ENCODE measurements at places on chromosomes 1 and 21.
A peak's percentile ranks its signal among the peaks of the same experiment; 100 is the strongest.

GRCh38 chr1:192476802-192477298, 98.7 kb upstream of the RGS1 start:
- DNase-seq: peak; percentile 68

- no peak for DNase-seq
Measured at GRCh38 chr1:192986110-192986747, 72.9 kb downstream of the UCHL5 start.

GRCh38 chr1:232333419-232333767, 296.5 kb downstream of the SIPA1L2 start:
- DNase-seq: no peak

DNA sequence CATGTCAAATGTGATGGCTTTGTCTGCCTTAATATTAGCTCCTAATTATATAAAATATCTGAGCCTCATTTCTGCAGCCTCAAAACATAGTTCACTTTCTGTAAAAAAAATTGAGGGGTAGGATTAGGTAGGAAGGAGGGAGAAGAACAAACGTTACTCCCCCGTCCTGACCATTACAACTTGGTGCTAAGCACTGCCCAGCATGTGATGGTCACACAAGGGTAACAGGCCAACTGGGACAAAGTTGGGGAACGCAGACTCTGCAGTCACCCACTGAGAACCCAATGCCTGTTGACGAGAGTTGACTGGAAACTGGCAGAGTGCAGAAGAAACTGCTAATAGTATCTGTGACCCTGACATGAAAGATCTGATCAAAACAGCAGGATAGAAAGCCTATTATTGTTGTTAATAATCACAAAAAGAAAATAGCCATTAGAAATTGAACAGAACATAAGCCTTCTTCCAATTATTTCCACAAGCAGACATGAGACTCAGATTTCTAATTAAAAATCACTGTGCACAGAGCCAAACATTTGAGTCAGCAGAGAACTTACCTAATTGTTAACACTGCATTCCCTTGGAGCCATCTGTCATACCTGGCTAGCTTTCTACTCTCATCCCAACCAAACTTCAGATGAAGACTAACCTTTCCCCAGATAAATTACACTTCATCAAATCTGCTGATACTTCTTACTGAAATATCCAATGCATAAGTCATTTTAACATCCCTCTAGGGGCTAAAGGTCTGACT, 5.5 kb downstream of the SORT1 start:
- DNase-seq: no peak

- no peak for DNase-seq
Measured at GRCh38 chr1:226640321-226641136, 92.0 kb downstream of the STUM start.

DNA sequence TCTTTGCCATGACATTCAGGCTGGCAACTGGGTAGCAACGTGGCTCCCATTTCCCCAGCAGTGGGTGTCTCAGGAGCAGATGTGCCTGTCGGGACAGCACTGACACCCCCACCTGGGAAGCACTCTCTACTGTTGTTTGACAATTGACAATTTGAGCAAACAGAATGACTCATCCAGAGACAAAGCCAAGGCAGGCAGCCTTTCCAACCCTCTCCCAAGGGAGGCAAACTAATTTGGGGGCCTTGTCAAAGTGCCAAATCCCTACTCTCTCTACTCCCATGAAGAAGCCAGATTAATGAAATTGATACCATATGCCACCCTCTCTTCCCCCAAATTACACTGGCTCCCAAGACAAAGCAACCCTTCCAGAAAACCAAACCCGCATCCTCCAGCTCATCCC, 65.6 kb downstream of the GRIK3 start:
- DNase-seq: no peak

GRCh38 chr1:169594391-169594790, 8.1 kb upstream of the F5 start:
- no peak for DNase-seq

DNA sequence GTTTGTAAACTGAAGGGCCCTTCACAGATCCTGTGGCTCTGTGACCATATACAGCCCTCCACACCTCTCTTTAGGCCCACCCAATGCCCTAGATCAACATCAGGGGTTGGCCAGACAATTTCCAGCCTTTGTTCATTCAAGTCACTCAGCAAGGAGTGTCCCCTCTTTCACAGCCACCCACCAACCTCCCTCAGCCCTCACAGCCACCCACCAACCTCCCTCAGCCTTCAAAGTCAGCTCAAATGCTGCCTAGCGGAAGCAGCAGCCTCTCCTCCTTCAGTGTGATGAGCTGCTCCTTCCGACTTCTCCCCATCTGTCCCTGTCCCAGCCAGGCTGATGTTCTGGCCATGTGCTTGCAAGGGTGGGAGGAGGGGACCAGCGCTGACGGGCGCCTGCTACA, 71.4 kb downstream of the DMRTB1 start:
- DNase-seq: no peak

- DNase-seq: peak; percentile 33
Measured at GRCh38 chr1:155834296-155834926, 22.6 kb downstream of the GON4L start.

DNA sequence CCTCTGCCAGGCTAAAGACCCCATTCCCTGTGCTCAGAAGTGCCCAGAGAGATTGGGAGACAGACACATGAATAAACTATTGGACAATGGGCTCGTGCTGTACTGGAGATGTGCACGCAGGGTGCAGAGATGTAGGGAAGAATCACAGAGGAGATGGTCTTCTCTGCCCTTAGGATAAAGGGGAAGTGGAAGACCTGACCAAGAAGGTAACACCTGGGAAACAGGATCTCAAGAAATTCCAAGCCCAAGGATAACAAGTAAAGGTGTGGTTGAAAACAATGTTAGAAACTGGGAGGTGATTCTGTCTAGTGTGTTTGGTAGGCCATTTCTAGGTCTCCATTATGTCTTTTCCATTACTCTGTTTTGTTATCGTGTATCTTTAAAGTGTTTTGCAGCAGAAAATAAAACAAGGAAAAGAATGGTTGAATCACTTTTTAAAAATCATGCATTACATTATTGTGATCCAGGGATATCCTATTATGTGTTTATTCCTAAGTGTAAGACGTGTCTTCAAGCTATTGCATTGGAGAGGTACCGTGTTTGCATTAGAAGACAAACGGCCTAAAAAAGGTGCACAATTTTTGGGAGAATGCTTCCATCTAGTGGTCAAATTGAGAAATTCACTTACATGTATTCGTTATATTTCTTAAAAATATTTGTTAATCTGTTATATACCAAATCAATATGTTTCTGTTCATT, 40.8 kb upstream of the KCTD3 start:
- no peak for DNase-seq

DNA sequence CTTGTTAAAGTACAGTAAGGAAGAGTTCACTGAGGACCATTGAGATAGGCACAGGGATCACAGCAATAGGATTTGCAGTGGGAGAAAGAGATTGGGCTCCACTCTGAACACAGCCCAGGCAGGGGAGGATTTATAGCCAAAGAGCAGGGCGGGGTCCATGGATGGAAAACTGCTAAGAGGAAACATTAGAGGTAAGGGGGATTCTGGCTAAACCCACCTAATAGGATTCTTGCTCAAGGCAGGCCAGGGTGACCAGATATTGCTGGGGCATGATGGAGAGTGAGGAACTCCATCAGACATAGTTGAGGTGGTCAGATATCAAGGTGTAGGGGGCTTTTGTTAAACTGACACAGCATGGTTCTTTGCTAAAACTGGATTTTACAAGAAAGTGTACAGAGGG, 372.8 kb downstream of the NPHP4 start:
- no peak for DNase-seq

DNA sequence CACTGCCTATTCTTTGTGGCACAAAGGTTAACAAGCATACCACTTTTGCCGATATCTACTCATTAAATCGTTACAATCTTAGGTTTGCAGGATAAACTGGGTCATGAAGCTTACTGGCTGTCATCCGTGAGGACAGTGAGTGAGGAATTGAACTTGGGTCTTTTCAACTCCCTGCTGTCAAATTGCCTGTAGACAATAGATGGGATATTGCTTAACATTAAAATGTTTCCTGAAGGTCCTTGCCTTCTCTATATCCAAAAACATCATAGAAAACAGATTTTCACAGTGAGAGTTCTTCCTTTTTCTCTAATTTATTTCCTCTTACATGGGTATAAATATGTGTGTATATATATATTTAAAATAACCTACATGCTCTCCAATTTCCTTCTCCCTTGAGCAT, 257.8 kb downstream of the LMO4 start:
- DNase-seq: no peak

- no peak for DNase-seq
Measured at GRCh38 chr1:92902406-92902744, 58.9 kb downstream of the DIPK1A start.

DNA sequence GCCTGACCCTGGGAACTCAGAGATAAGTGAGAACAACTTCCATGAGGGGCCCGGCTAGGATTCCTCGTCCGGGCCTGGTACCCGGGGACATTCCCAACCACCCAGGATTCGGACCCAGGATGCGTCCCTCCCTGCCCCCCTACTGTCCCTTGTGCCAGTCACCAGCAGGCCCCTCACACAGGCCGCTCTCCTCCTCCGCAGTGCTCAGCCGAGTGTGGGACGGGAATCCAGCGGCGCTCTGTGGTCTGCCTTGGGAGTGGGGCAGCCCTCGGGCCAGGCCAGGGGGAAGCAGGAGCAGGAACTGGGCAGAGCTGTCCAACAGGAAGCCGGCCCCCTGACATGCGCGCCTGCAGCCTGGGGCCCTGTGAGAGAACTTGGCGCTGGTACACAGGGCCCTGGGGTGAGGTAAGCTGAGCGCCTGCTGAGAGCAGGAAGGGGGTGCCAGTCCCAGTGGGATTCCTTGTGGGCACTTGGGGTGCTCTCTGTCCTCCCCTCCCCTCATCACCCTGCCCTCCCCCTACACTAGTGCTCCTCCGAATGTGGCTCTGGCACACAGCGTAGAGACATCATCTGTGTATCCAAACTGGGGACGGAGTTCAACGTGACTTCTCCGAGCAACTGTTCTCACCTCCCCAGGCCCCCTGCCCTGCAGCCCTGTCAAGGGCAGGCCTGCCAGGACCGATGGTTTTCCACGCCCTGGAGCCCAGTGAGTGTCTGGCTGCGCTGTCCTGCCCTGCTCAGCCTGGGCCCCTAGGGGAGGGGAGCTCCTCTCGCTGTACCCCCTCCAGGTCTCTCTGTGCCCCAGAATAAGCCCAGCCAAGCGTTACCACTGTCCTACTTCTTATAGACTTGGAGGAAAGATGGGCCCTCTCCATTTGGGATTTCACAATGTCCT, 9.8 kb downstream of the ADAMTSL4 start:
- DNase-seq: no peak

GRCh38 chr1:24052220-24052619, 59.7 kb downstream of the MYOM3 start:
- no peak for DNase-seq

GRCh38 chr1:183730107-183730724, 74.7 kb upstream of the RGL1 start:
- DNase-seq: no peak

- DNase-seq: no peak
Measured at GRCh38 chr1:12368646-12369045, 138.8 kb downstream of the VPS13D start.

DNA sequence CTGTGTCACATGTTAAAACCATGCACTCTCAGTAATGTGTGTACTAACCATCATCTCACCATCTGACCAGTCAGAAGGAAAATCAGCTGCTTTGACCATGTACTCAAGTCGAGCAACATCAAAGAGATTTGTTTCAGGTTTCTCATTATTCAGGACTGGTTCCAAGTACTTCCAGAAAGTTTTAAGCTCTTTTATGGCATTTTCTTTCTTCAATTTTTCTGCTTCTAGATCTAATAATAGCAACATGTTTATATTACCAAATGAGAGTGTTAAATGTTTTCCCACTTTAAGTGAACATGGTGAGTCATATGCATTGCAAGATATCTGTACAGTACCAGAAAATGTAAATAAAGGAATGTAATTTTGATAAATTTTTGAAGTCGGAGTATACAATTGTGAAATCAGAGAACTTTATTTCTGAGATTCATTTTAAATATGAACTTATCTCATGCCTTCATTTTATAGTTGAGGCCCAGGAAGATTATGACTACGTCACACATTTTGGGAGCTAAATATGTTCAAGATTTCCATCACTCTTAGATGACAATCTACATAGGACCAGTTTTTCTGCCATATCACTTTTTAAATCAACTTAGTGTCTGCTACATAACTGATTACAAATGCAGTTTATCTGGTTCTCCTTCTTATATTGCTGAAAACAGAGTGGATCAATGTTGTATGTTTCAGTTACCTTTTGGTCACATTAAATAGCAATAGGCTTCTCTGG, 87.2 kb downstream of the SPAG17 start:
- no peak for DNase-seq

- no peak for DNase-seq
Measured at GRCh38 chr1:11841245-11842153, 6.1 kb downstream of the NPPA start.

- no peak for DNase-seq
Measured at GRCh38 chr1:246270236-246270635, 236.8 kb downstream of the SMYD3 start.

GRCh38 chr1:229379846-229380245, 37.0 kb upstream of the CCSAP start:
- DNase-seq: no peak

DNA sequence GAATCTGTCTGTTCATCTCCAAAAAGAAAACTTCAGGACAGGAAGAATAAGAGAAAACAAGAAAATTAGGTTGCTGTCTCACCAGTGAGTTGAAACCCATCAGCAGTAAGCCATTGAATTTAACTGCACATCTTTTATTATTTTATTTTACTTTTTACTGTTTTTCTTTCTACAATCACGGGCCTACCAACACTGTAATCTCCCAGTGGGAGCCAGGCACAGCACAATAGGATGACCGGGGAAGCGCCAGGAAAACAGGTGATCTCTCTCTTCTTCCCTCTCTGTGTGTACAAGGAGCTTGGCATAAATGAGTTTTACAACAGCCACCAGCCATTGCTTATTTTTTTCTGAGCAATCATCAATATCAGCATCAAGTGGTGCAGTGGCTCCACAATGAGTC, 113.1 kb upstream of the ESRRG start:
- DNase-seq: no peak

- DNase-seq: no peak
Measured at GRCh38 chr1:236341298-236341697, 52.8 kb upstream of the EDARADD start.

DNA sequence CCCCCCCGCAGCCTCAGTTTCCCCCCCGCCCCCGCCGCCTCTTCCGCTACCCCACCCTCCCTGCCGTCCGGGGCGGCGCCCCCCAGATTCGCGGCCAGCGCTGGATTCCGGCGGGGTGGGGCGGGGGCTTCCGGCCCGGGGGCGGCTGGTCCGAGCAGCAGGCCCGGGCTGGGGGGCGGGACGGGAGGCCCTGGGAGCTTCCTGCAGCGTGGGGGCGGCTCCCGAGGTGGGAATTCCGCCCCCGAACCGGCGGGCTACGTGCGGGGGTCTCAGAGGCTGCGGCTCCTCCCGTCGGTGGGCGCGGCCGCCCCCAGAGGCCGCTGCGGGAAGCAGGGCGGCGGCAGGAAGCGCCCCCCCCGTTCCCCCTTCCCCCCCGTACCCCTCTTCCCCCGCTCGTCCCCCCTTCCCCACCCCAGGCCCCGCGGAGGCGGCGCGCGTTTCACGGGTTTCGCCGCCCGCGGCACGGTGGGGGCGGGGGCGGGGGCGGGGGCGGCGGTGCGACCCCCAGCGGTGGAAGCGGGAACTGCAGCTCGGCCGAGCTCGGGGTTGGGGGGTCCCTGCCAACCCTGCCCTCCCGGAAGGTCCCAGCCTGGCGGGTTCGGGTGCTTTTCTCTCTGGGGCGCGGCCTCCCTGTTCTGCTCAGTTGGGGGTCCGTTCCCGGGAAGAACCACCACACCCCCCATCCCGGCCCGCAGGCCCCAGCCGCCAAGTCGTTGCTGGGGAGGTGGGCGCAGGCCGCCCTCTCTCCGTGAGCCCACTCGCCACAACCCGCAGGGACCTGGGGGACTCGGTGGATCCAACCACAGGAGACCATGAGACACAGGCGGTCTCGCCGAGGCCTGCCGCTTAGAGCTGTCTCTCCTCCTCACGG, 76.3 kb downstream of the MORN1 start:
- DNase-seq: no peak
